Activated CD8-positive, alpha-beta memory T cell treated with anti-CD3 and anti-CD28 coated beads, Interleukin-2, amount 10 ng/mL, durations not matched to agents 7 days and 5 days (primary cell): ENCODE measurements at places on chromosomes 6 and 20. TPM values are rescaled to one million over a fixed set of nuclear protein-coding genes. Genes with fewer than 3 reads are reported as not detected.

The SIRPA gene
- not detected for total RNA-seq

The KIFC1 gene
- 187 TPM for total RNA-seq

The SUMO4 gene
- 7.4 TPM for total RNA-seq

The EFHC1 gene
- total RNA-seq = 1.7 TPM

The FOXA2 gene
- not detected for total RNA-seq

The HLA-G gene
- 0.66 TPM for total RNA-seq

The TXLNB gene
- 0.23 TPM for total RNA-seq

The CCR6 gene
- 8.7 TPM for total RNA-seq

The ANKRD66 gene
- total RNA-seq = not detected

The SLC35D3 gene
- total RNA-seq = not detected

The RIN2 gene
- not detected for total RNA-seq

The MCHR2 gene
- total RNA-seq = not detected

The SLC17A1 gene
- not detected for total RNA-seq

The TMX4 gene
- total RNA-seq = 48.2 TPM

The RNF8 gene
- total RNA-seq = 31.1 TPM

The CFAP206 gene
- total RNA-seq = not detected

The SYCP2 gene
- total RNA-seq = 25.7 TPM

The ZSCAN23 gene
- total RNA-seq = 0.44 TPM
